Kidney epithelial cell (primary cell): ENCODE measurements at places on chromosomes 16 and 17.
A peak's percentile ranks its signal among the peaks of the same experiment; 100 is the strongest.

- DNase-seq: no peak
These were observed 38.9 kb upstream of the C1QL1 start for GRCh38 chr17:45006927-45007461.

DNA sequence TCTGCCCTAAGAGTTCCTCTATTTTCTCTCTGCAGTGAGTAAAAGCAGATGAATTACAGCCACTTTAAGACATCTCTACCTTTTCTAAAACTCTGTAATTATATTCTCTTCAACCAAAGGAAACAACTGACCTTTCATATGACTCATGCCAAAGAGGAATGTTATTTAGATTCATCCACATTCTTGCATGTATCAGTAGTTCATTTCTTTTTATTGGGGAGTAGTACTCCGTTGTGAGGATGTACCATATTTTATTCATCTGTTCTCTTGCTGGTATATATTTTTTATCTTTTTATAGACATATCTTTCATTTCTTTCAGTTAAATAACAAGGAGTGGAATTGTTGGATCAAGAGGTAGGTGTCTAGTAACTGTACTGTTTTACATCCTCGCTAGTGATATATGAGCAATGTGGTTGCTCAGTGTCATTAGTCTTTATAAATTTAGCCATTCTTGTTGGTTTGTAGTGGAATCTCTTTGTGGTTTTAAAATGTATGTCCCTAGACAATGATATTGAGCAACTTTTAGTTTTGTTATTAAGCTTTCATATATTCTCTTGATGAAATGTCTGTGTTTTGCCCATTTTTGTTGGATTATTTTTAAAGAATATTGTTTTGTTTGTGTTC lies 7.8 kb upstream of the MYH8 start:
- no peak for DNase-seq

- DNase-seq: no peak
These were observed 25.3 kb downstream of the CTRB2 start for GRCh38 chr16:75181630-75182029.

- no peak for DNase-seq
These were observed 34.8 kb downstream of the C17orf67 start for GRCh38 chr17:56798916-56799315.

- DNase-seq: no peak
These were observed 732 bp upstream of the RPL27 start for GRCh38 chr17:42997390-42997983.

DNA sequence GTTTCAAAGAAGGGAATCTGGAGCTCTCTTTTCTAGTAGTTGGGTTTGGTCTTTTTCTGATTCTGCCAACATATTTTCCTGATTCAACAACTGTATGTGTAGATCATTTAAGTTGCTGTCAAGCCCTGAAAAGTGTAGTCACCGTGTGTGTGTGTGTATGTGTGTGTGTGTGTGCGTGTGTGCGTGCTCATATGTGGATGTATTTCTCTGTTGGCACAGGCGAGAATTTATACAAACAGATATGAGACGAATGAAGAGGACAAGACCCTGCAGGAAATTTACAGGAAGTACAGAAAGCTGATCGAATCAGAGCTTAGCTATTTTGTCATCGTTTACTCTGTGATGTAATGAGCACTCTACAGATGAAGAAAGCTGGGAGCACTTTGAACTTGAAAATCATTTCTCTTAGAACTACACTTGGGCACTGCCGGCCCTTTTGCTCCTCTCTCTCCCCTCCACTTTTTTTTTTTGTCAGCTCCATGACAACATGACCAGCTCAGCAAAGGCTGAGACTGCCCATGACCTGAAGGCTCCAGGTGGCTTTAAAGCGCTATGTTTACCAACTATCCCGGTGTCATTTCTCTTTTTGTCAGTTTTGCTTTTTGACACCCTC lies 11.2 kb downstream of the FBXO39 start:
- DNase-seq: no peak

GRCh38 chr16:1338855-1339675 lies 5.6 kb downstream of the BAIAP3 start:
- no peak for DNase-seq

GRCh38 chr17:7294614-7295153 lies at the start of gene YBX2:
Gene YBX2 (minus strand): TSS chr17:7294639. CDS start chr17:7294500, 139 bp downstream.
- DNase-seq: no peak

GRCh38 chr17:78979780-78980623 lies at the start of gene LGALS3BP:
Gene LGALS3BP (minus strand): TSS chr17:78979923. CDS start chr17:78977191, 2,732 bp downstream.
- peak; percentile 51 for DNase-seq

DNA sequence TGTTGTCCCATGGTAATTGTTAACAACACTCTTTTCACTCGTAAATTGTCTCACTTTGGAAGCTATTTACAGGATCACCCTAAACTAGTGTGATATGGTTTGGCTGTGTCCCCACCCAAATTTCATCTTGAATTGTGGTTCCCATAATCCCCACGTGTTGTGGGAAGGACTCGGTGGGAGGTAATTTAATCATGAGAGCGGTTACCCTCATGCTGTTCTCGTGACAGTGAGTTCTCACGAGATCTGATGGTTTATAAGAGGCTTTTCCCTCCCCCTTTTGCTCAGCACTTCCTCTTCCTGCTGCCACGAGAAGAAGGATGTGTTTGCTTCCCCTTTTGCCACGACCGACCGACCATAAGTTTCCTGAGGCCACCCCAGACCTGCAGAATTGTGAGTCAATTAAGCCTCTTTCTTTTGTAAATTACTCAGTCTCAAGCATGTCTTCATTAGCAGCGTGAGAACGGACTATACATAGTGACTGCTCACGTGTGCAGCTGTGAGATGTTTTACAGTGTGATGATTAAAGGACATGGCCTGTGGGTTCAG lies 34.4 kb downstream of the DNAH3 start:
- no peak for DNase-seq

DNA sequence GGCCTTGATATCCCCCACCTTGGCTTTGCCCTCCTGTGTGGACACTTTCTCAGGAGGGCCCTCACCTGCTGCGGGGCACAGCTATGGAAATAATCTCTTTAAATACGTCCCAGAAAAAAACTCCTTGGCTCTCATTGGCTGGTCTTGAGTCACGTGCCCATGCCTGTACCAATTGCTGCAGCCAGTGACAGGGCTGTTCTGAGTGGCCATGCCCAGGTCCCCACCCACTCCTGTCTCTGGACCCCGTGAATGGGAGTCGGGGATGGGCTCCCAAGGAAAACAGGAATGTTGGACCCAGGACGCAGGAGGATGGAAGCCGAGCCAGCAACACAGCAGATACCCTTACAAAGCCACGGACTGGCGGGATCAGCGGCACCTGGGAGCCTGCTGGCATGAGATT lies 53.1 kb upstream of the CDR2 start:
- DNase-seq: no peak

DNA sequence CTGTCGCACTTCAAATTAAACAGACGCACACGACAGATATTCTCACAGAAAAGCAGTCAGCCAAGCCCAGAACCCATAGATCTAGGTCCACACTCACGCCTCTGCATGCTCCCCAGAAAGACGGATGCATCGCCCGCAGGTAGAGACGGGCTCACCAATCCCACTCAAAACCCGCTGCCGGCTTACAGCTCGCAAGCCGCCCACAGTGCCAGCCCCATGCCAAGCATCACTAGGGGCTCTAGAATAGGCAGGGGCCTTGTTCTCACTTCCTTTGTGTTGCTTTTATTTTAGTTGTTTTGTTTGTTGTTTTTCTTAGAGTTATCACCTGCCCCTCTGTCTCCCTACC lies 336 bp upstream of the BMERB1 start:
- DNase-seq: no peak

- no peak for DNase-seq
These were observed 89.6 kb upstream of the MAF start for GRCh38 chr16:79690159-79690558.

DNA sequence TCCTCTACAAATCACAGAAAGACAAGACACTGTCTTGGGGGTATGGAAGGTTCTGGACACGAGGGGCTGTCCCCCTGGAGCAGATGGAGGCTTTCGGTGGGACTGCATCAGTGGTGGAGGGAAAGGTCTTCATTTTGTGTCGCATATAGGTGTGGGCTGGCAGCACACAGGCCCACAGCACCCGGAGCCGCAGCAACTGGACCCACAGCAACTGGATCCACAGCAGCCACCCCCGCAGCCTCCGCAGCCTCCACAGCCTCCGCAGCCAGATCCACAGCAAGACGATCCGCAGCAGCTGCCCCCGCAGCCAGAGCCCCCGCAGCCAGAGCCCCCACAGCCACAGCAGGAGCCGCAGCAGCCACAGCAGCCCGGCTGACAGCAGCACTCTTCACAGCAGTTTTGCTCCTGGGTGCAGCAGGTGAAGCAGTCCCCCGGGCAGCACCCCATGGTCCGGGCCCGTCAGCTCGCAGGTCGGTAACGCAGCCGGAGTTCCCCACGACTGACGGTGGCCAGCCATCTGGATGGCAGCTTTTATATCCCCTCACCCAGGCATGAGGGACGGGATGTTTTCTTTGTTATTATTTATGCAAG lies at the start of gene KRTAP17-1:
Gene KRTAP17-1, minus strand, starts transcription at position 507 of the 591 bp plus-strand sequence. Its CDS starts 60 bp downstream, at position 447.
- no peak for DNase-seq

GRCh38 chr17:60169921-60170817 lies 20.4 kb downstream of the CA4 start:
- DNase-seq: no peak

DNA sequence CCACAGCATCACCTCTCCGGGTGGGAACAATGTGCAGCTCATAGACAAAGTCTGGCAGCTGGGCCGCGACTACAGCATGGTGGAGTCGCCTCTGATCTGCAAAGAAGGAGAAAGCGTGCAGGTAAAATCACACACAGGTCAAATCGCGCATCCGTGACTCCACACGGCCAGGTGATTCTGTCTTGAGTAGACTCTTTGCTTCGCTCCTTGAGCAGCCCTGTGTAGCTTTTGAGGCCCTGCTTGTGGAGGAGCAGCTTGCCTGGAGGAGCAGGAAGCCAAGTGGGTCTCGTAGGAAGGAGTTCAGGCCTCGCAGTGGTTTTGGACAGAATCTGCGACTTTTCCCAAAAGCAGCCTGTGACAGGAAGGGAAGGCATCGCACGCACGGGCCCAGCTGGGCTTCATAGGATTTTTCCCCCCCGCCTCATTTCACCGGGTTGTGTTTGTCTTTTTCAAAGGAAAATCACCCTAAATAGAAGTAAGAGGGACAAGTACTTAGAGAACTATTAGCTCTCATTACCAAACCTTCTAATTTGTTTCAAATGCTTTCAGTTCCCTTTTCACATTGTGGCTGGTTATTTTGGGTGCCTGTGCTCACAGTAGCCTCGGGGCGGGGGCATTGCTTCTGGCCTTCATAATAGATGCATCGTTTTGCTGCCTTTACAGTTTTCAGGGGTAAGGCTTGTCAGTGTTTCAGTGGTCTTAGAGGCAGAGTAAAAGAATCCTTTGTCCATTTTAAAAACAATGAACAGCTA lies 71.5 kb downstream of the SEC14L1 start:
- no peak for DNase-seq

- peak; percentile 7 for DNase-seq
These were observed 10.1 kb upstream of the ERCC4 start for GRCh38 chr16:13909872-13910303.

DNA sequence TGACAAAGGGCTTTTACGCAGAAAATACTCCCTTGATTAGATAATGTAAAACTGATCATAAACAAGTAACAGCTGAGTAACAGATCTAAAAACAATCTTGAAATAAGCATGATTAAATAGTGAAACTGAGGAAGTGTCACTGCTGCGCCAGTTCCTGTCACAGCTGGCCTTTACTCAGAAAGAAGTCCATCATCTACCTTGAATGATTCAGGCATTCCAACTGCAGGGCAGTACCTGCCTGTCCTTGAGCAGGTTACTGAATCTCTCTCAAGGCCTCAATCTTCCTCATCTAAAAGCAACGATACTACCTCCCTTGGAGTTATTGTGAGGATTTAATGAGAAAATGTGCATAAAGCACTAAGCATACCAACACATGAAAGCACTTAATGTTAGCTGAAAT lies 12.7 kb downstream of the PHLPP2 start:
- no peak for DNase-seq

- no peak for DNase-seq
These were observed 37.0 kb upstream of the CCDC182 start for GRCh38 chr17:57782062-57782490.

GRCh38 chr16:57092786-57093411 lies 516 bp downstream of the CPNE2 start:
- DNase-seq: no peak

GRCh38 chr16:25224731-25225319 lies 8.1 kb downstream of the AQP8 start:
- DNase-seq: no peak

DNA sequence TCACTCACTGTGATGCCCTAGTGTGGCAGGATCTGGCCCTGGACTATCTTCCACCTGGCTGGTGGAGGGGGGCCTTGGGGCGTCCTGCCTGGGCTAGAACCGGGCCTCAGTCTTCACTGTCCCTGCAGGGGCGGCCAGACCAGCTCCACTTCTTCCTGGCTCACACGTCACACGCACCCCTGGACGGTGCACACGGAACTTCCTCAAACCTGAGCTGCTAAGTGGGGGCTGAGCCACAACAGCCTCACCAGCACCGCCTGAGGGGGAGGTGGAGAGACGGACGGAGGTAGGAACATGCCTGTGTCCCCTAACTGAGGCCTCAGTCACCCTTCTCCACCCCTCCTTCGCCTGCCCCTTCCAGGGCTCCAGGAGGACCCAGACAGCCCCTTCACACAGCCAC lies 36.6 kb downstream of the TIMM22 start:
- no peak for DNase-seq
